NCI-H1105 treated with DMSO at 0.1 percent for 48 hours (cell line): ENCODE measurements at places on chromosomes 6 and 20.

DNA sequence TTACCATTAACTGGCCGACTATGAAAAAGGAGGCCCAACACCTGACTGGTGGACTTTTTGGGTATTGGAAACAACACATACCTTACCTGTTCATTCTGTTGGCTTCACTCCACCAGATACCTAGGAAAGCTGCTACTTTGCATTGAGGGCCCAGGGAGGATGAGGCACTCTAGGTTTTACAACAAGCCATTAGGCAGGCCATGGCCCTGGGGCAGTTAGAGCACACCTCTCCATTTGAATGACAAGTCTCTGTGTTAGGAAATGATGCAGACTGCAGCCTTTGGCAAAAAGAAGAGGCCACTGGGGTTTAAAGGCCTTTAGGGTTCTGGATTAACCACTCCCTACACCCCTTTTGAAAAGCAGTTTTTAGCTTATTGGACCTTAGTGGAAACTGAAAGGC lies 144.3 kb downstream of the OR2B2 start:
- no peak for DNase-seq

- no peak for DNase-seq
These were observed 35.6 kb upstream of the TRAM2 start for GRCh38 chr6:52612336-52613054.

- no peak for DNase-seq
These were observed 46.2 kb downstream of the MAN1A1 start for GRCh38 chr6:119303164-119303887.

GRCh38 chr20:13312300-13312699 lies 91.2 kb downstream of the ISM1 start:
- DNase-seq = no peak

GRCh38 chr6:37838219-37838921 lies 18.8 kb downstream of the ZFAND3 start:
- no peak for DNase-seq

DNA sequence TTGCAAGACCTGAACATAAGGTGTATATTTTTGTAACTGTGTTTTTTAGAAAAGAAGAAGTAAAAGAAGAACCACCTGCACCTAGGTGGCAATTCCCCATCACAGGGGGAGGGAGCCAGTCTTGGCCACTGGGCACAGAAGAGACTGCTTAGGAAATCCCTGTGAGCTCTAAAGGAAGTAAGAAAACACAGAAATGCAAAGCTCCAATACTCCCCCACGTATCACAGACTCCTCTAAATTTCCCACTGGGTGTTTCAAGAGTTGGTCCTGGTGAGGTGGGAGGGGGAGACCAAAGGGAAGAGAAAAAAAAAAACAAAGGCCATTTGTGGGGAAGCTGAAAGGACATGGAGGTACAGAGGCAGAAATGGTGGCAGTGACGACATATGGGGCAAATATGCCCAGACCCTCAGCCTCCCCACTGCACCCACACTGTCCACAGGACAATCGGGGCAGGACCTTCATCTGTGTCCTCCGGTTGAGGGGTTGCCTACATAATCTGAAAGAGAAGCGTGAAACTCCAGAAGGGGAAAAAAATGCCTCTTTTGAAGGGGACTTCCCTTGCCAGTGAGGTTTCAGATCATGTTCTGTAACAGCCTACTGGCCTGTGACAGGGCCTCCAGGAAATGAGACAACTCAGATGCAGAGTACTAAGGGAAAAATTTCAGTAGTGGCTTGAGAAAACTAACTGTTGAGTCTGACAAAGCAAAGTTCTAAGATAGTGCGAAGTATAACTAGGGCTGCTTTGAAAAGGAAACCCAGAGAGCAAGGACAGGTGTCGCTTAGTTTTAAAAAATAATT lies 226.2 kb upstream of the MARCKS start:
- DNase-seq = no peak

DNA sequence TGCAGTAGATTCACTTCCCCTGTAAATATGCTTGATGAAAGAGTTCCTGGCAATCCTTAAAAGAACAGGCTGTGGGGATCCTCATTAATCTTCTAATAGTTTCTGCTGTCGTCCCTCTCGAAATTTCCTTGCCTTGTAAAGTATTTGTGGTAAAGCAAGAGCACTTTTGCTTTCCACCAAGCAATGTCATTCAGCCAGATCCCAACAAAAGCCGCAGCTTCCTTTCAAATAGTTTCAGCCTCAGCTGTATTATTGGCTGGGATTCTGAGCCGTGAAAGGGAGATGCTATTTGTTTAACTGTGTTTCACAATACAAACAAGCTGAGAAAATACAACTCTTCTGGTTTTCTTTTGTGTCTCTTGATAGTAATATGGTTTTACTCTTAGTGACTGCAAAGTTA lies 48.9 kb upstream of the EPHA7 start:
- DNase-seq = no peak

DNA sequence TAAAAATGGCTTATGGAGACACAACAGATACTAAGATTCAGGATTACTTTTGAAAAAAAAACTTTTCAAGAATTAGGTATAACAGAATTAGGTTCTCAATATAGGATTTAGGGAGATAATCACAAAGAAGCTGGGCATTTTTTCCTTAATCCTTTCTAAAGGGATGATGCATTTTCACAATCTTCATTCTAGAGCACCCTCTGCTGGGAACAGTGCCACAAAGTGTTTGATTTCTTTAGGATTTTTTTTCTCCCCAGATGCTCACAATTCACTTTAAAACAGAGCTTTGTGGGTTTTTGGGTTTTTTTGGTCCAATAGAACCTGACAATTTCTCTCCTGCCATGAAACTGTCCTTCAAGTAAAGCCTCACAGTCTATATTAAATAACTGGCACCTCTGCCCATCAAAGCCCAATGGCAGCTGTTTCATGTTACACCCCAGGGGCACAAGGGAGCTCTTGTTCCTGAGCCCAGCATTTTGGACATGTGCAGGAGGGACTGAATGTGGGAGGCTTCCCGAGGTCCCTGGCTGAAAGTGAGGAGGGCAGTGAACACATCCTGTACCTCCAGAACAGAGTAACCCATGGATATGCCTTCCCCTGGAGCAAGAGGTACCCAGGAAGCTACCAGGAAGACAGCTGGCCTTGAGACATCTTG lies 39.7 kb downstream of the PREP start:
- peak; percentile 26 for DNase-seq

GRCh38 chr6:123007885-123008284 lies 11.8 kb downstream of the CLVS2 start:
- DNase-seq = peak; percentile 77

- DNase-seq = peak; percentile 97
These were observed 674.6 kb upstream of the MARCKS start for GRCh38 chr6:113182370-113183141.

GRCh38 chr6:104969785-104970581 lies 13.1 kb downstream of the LIN28B start:
- no peak for DNase-seq

DNA sequence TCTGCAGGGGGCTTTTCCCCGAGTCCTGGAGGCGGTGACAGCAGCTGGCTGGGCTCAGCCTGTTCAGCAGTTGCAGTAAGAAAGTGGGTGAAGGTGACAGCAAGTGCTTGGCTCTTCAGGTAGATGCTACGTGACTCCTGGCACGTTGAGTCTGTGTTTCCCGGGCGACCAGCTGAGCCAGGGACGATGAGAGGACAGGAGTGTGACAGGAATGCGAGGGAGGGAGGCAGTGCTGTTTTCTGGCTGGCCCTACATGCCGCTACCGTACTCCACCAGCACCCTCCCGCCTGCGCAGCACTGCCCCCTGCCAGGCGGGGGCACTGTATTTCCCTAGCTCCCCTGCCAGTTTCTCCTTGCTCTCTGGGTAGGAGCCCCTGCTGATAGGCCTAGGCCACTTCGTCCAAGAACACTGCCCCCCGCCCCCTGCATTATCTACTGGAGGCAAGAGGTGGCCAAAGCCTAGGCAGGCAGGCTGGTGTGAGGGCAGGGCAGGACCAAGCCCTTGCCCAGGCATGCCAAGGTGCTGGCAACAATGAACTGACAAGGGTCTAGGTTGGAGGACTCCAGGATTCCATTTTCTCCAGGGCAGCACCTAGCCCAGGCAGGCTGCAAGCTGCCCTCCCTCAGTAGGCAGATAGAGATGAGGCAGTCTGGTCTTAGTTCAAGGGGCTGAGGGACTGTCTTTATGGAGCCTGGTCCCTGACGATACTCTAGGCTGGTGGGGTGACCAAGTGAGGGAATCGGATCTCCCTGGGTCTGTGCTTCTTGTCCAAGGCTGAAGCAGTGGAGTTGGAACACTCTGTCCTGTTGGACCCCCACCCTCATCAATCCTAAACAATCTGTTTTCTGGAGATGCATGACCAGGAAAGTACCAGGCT lies 19.2 kb downstream of the MRPS18A start:
- peak; percentile 68 for DNase-seq

GRCh38 chr6:137846772-137847313 lies 20.2 kb upstream of the TNFAIP3 start:
- DNase-seq = no peak

DNA sequence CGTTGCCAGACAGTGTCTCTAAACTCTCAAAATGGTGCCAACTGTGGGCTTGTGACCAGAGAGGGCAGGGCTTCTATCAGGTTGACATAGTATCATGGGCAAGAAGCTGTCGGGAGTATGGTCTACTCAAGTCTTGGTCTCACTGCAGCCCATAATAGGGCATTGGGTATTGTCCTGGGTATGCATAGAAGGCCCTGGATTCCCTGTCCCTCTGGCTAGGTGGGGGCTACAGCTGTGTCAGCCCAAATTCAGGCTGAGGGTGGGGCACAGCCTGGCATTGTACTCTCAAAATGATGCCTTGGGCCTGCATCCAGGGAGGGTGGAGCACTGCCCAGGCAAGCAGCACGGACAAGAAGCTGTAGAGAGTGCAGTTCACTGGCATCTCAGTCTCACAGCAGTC lies 408.8 kb upstream of the MAN1A1 start:
- DNase-seq = no peak

DNA sequence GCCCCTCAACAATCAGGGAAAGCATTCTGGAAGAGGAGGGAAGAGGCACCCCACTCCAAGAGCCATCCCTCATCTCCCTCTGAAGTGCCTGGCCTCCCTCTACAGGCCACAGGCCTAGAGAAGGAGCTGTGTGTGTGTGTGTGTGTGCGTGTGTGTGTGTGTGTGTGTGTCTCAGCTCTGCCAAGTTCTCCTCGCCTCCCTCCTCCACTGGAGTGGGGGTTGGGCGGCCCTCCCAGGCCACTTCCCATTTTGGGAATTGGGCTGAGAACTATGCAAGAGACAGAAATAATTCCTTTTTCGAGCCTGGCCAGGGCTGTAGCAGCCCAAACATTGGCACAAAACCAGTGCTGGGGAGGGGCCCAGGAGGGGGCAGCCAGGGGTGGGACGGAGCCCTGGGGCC lies 35.7 kb downstream of the KCNB1 start:
- DNase-seq = no peak

GRCh38 chr6:165807249-165807960 lies 144.4 kb upstream of the PDE10A start:
- DNase-seq = no peak

DNA sequence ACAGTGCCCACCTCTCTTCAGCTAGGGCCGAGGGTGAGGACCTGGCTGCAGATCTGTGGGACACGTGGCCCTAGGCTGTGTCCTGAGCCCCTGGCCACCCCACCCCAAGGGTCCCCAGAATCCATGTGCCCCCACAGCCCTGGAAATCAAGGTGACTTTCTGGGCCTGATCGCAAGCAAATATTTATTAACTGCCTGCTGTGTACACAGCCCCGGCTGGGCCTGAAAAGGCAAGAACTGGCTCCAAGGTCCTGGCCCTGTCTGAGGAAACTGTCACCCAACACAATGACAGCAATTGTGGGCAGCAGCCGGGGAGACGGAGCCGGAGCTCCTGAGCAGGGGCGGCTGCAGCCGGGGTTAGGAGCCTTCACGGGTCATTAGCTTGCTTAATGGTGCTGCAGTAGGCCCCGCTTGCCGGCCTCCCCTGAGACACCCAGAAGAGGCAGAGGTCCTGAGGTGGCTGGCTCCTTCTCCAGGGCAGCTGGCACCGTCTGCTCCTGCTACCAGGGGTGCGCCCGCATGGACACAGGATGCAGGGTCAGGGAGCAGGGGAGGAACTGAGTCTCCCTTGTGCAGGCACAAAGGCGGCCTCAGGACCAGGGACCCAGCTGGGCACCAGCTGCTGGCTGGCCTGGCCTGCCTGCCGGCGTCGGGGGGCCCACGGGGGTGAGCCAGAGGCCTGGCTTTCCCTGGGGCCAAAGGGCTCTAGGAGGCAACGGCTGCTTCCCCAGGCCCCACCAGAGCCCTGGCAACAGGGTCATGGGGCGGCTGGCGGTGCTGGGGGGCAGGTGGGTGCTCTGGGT lies 24.1 kb downstream of the NPEPL1 start:
- DNase-seq = peak; percentile 57

GRCh38 chr6:129638686-129639085 lies 71.3 kb downstream of the ARHGAP18 start:
- DNase-seq = peak; percentile 63

DNA sequence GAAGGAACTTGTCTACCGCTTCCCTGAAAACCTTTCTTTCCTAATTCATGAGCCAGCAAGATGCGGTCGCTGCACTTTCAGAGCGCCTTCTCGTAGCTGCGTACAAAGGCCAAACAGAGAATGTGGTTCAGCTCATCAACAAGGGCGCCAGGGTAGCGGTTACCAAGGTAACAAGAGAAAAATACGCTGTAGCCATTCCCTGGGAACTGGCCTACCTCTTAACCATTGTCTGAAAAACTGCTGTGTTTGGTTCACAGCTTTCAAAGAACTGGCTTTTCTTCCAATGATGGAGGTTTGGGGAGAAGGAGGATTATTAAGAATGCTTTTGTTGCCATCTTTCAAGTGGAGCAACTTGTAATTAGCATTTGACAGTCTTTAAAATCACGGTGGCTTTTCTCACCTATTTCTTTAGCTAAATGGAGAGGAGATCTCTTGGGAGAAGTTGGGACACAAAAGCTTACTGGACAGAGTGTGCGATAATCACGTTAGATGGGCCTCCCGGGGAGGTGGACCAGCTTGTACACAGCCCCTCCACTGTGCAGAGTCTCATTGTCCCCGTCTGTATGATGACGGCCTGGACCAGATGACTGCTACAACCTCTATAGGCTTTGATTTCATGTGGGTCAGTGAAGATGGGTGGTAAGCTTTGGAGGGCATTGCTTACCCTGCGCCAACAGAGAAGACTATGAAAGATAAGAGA lies 71.5 kb downstream of the LYRM2 start:
- DNase-seq = peak; percentile 2

DNA sequence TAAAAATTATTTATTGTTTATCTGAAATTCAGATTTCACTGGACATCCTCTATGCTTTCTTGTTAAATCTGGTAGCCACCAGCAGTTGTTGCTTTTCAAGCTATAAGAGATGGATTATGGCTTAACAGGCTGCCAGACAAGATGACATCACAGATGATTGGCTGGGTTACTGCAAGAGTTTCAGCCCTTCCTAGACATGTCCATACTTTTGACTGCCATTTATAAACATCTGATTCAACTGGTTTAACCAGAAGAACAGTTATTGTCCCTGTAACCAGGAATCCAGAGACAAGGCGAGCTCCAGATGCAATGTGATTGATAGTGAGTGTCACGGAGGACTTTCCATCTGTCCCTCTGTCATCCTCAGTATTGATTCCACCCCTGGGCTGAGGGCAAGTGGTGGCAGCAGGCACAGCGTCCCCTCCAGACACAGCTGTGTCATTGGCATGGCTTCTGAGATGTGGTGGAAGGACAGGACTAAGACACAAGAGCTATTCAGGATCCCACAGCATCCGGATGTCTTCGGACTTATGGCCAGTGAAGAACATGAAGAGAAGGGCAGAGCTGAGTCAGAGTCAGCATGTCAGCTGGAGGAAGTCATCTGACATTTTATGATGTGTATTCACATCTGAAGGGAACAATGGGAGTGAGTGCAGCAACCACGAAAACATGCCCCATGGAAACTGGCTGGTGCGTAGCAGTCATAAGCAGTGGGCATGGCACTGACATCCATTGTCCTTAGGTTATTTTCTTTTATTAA lies 284.5 kb upstream of the CDYL start:
- no peak for DNase-seq
